Astrocyte of the spinal cord (primary cell): ENCODE measurements at places on chromosomes 16 and 17.

DNA sequence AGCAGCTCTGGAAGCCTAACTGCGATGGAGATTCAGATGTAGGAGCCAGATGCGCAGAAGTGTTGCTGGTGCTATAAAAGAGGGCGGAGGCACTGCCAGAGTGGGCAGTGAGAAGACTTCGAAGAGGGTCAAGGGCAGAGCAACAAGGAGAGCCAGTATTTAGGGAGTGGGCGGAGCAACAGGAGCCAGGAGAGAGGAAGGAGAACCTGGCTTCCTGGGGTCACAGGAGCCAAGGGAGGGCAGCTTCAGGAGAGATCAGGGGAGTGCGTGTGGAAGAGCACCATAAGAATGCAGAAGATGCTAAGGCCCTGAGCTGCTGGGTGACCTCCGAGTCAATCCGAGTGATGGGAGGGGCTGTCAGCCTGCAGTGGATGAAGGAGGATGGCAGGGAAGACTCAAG lies 14.4 kb upstream of the MRPS23 start:
- DNase-seq: no peak

- DNase-seq: no peak
Measured at GRCh38 chr16:69888005-69888590, 63.0 kb upstream of the CLEC18A start.

- no peak for DNase-seq
Measured at GRCh38 chr17:6393351-6393952, 41.5 kb downstream of the AIPL1 start.

DNA sequence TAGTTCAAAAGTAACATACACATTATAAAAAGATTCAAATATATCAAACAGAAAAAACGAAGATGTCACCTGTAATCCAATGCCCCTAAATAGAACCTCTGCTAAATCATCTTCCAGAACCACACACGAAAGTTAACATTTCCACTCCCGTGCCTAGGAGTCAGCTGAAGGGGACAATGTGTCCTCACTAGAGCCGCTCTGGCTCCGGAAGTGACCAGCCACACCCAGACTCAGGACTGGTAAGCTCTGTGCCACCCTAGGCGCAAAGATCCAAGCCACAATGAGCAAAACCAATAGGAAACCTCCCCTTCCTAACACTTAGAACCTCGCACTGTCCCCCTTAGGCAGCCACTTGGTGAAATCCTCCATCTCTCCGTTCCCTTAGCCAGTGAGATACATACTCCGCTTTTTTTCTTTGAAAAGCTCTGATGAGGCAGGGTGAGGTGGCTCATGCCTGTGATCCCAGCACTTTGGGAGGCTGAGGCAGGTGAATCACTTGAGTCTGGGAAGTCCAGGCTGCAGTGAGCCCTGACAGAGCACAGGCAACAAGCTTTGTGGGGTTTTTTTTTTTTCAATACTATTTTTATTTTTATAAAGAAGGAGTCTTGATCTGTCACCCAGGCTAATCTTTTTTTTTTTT lies 11.8 kb downstream of the CTRB1 start:
- no peak for DNase-seq

DNA sequence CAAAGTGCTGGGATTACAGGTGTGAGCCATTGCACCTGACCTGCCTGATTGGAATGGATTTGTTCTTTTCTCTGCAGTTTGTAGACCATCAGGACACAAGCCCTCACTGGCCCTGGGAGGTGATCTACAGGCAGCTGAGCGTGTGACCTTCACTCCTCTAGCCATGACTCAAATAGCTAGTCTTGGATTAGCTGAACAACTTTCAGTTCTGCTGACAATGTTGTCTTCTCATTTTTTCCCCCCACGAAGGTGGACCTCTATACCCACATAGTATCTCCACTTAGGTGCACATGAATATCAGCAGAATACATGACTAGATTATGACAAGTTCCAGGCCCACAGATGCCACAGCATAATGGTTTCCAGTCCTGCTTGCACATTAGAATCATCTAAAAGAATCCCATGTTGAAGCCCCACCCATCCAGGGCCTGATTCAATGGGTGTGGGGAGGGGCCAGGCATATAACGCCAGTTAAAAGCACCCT lies 36.8 kb downstream of the HS3ST3B1 start:
- no peak for DNase-seq

GRCh38 chr17:27376637-27377547 lies 79.4 kb upstream of the KSR1 start:
- peak; percentile 59 for DNase-seq

DNA sequence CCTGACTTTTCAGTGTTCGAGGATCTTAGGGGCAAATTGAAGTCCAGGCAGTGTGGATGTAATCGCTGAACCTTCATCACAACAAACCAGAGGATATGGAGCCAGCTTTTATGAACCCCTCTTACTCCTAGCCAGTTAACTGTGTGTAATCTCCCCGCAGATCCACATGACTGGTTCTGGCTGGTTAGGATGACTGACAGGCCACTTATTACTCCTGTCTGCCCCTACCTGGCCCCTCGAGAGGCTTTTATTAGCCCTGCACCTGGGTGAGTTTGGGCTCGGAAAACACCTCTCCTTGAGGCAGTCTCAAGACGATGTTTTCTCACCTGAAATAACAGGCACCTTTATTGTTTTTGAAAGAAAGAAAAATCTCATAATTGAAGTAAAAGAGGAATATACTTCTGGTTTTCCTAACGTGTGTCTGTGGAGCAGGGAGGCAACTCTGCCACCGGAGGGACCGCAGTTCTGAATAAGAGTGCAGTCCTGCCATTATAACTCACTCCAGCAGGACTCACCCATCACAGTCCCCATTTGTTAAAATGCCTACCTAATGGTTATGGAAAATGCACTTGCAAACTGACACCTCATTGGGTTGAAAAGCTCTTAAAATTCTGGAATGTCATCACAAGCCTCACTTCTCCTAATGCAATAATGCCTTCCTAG lies 291.9 kb upstream of the N4BP1 start:
- DNase-seq: no peak

GRCh38 chr17:673200-673681 lies 41.4 kb downstream of the VPS53 start:
- peak; percentile 51 for DNase-seq

DNA sequence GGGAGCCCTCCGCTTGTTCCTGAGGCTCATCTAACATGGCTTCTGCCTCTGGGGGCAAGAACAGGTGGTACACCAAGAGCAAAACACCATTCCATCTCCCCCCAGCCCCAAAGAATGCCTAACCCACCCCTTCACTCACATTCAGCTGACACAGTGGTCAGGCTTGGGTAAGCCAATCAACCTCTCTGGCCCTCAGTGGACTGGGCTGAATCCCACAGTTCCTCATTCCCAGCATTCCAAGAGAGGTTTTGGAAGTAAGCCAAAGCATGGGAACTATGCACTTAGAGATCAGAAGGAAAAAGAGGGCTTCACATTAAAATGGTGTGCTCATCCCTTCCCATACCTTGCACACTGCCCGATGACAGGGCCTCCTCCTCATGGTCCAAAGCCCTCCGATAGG lies 7.8 kb downstream of the PIGS start:
- DNase-seq: no peak

- no peak for DNase-seq
Measured at GRCh38 chr17:337453-337852, 15.2 kb downstream of the RPH3AL start.

- no peak for DNase-seq
Measured at GRCh38 chr17:74392848-74393247, 25.5 kb downstream of the GPR142 start.

GRCh38 chr17:49114703-49115102 lies 17.9 kb upstream of the B4GALNT2 start:
- DNase-seq: no peak

- peak; percentile 40 for DNase-seq
Measured at GRCh38 chr17:37220607-37220953, 155.2 kb upstream of the C17orf78 start.

GRCh38 chr16:12551946-12552345 lies 251.7 kb downstream of the CPPED1 start:
- no peak for DNase-seq

- no peak for DNase-seq
Measured at GRCh38 chr16:80058214-80058613, 457.7 kb upstream of the MAF start.

DNA sequence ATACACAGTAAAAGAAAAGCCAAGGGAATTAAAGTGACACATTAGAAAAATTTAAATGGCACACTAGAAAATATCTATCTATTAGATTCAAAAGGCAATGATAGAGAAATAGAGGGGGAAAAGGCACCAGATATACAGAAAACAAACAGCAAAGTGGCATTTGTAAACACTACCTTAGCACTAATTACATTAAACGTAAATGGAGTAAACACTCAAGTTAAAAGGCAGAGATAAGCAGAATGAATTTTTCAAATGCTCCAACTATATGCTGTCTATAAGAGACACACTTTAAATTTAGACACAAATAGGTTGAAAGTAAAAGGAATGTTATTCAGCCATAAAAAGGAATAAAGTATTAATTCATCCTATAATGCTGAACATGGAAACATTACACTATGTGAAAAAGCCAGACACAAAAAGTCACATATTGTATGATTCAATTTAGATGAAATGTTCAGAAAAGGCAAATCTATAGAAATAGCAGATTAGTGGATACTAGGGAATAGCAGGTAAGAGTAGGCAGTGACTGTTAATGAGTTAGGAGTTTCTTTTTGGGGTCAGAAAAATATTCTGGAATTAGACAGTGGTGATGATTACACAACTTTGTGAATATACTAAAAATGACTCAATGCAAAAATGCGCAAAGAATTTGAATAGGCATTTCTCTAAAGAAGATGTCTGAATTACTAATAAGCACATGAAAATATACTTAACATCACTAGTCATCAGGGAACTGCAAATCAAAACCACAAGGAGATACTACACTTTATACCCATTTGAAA lies 92.4 kb downstream of the BRIP1 start:
- peak; percentile 12 for DNase-seq

DNA sequence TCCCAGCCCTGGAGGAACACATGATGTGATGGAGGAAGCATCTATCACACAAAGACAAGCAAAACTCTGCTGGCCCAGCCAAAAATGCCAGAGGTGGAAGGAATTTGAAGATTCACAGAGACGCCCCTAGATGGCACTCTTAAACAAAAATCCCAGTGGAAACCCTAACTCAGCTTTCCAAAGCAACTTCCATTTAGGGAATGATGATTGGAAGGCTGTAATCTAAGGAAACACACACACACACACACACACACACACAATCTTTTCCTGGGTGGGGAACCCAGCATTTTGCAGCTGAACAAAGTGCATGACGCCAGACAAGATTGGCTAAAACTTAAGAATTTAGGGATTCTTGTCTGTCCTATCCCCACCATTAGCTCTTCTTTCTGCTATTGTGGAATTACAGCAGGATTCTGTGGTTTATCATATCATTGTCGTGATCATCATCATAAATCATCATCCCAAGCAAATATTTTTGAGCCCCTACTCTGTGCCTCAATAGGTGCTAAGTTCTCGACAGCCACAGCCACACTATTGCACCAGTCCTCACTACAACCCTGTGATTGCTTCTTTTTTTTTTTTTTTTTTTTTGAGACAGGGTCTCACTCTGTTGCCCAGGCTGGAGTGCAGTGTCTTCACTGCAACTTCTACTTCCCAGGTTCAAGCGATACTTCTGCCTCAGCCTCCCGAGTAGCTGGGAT lies 1.6 kb upstream of the LDAF1 start:
- DNase-seq: peak; percentile 75

GRCh38 chr17:51667706-51668083 lies 407.3 kb downstream of the UTP18 start:
- DNase-seq: no peak

DNA sequence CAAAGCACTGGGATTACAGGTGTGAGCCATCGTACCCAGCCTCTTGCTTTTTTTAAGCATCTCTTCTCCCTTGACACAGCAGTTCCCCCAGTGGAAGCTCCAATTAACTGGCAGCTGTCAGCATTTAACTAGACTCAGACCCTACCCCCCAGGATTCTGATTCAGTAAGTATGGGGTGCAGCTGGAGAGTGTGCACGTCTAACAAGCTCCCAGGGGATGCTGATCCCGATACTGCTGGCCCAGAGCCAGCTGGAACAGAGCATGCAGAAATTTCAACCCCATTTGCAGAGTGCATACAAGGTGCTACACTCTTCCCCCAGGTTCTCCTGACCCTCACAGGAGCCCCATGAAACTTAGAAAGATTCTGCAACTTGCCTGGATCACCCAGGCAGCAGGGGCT lies 27.7 kb upstream of the BCO1 start:
- DNase-seq: no peak

GRCh38 chr16:3389663-3390338 lies 11.0 kb downstream of the ZSCAN32 start:
- DNase-seq: no peak

- DNase-seq: no peak
Measured at GRCh38 chr17:69030169-69030568, 30.6 kb downstream of the ABCA9 start.

GRCh38 chr17:81552244-81553017 lies at the start of gene FAAP100:
TSS of gene FAAP100 (minus strand) at chr17:81552353. CDS start at chr17:81552330, 23 bp downstream.
- DNase-seq: peak; percentile 80

DNA sequence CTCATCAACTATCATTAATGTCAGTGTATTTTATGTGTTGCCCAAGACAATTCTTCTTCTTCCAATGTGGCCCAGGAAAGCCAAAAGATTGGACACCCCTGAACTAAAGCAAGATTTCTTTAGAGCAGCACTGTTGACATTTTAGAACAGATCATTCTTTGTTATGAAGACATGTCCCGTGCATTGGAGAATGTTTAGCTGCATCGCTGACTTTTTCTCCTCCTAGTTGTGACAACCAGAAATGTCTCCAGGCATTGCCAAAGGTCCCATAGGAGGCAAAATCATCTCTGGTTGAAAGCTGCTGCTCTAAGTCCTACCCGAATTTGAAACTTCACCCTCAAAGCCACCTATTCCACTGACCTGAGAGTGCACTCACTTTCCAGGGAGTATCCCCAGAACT lies 62.7 kb upstream of the IRX6 start:
- DNase-seq: no peak

GRCh38 chr16:89341697-89342694 lies 124.5 kb downstream of the ZNF778 start:
- DNase-seq: no peak

GRCh38 chr17:73541561-73541981 lies 102.7 kb downstream of the SDK2 start:
- no peak for DNase-seq

- no peak for DNase-seq
Measured at GRCh38 chr17:76138234-76138895, 2.7 kb downstream of the FOXJ1 start.

GRCh38 chr17:63440127-63440769 lies 5.9 kb downstream of the CYB561 start:
- DNase-seq: no peak
